NCI-H1930 (cell line): ENCODE measurements at places on chromosomes 2 and 18.

DNA sequence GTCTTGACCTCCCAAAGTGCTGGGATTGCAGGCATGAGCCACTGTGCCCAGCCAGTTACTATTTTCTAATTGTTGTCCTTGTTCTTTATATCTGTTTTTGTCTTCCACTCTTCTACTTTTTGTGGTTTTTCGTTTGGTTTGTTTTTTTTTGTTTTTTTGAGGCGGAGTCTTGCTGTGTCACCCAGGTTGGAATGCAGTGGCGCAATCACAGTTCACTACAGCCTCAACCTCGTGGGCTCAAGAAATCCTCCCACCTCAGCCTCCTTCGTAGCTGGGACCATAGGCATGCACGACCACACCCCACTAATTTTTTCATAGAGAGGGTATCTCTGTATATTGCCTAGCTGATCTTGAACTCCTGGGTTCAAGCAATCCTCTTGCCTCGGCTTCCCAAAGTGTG lies 100.7 kb downstream of the EHBP1 start:
- no peak for DNase-seq

DNA sequence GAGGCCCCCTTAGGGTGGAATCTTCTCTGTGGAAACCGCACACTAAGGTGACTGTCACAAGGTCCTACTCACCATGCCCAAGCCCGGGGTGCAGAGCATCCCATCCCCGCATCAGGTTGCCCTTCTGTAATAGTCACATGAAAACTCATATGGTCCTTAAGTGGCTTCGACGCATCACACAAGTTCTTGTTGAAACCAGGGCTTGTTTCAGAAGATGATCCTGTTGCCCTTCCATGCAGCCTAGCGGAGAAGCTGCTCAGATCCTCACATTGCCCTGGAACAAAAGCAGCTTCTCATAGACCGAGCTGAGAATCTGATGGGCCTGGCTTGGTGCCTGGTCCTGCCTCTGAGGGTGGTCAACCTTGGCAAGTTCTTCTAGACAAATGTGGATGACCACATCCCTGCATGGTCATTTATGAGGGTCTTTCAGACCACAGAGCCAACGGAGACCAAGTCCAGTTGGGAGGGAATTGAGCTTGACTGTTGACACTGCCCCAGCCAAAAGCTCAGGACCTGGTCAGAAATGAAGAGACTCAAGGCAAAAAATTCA lies 54.1 kb downstream of the PDCL3 start:
- no peak for DNase-seq

DNA sequence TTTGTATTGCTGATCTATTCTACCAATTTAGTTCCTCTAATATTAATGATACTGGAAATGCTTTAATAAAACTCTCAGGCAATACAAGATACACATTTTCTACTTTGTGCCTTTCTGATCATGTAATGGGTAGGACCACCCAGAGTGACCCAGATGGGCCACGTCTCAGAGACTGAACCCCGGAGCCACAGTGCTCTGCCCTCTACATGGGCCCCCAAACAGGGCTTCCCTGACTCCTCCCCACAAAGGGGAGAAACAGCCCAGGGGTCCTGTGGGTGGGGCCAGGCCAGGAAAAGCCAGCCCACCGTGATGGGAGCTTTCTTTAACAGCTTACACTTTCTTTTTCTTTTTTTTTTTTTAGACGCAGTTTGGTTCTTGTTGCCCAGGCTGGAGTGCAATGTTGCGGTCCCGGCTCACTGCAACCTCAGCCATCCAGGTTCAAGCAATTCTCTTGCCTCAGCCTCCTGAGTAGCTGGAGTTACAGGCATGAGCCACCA lies 18.4 kb downstream of the HDAC4 start:
- DNase-seq: no peak

- DNase-seq: no peak
Observed at GRCh38 chr2:154452906-154453493, 245.5 kb upstream of the KCNJ3 start.
